Pons (tissue), 1 donor: ENCODE measurements at places on chromosomes 16 and 17.

DNA sequence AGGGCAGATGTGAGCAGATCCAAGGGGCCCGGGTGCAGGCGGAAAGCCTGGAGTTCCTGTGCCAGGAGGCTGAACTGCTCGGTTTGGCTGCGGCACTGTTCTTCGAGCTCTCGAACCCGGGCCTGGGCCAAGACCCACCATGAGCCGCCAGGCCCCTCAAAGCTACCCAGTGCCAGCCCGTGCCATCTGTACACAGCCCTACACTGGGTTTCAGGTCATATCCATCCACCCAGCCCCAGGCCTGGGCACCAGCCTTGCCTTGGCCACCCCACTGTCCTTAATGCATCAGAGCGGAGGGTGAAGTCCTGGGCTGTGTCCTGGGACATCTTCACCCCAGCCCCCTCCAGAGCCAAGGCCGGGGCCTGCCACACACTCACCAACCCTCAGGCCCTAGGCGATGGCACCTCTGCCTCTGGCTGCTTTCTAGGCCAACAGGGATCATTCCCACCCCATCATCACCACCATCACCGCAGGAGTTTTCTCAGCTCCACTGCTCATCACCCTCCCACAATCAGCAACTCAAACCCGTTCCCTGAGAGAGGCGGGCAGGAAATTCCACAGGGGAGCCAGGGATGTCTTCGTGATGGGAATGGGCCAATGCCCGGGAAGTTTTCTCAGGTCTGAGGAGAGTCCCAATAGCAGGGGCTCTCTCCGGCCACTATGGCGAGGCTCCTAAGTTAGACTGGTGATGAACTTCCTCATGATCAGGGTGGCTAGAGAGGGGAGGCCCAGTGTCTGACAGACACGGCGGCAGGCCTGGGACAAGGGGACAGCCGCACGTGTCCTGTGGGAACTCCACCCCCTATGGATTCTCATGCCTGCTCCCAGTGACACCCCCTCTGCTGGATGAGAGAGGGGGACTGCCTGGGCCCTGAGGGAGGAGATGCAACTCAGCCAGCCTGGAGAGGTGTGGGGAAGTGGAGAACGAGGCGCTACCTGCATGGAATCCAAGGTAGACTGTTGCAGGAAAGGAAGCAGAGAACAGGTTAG, 9.1 kb downstream of the TSPOAP1 start:
- DNase-seq = no peak

GRCh38 chr16:11639925-11640899, 28.0 kb upstream of the SNN start:
- peak; percentile 86 for DNase-seq

DNA sequence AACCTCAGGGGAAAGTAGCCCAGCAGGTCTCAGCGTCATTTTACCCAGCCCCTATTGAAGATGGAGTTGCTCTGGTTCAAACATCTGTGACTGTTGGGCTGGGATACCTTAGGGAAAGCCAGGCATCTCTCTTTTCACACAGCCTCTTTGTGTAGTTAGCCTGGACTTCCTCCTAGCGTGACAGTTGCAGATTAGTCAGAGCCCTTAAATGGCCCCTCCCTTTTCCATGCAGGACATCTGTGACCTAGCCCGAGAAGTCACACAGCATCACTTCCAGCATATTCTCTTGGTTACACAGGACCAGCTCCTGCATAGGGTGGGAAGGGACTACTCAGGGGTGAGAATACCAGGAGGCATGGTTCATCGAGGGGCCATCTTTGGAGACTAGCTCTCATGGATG, 375.0 kb upstream of the RBFOX1 start:
- no peak for DNase-seq

DNA sequence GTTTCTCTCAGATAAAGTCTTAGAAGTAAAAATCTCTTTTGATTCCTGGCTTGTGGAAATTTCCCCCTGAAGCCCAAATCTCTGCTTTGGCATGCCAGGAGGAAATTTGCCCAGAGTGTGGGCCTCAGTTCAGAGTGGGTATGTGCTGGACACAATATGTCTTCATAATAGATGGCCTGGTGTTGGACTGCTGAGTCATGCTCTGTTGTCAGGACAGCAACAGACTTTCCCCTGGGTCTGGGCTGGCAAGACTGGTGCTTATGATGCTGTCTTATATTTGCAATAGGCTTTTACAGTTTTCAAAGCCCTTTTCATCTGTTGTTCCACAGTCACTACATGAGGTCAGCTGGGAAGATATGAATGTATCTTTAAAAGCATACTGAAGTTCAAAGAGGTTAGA, 57.0 kb downstream of the SHISA9 start:
- DNase-seq = no peak

DNA sequence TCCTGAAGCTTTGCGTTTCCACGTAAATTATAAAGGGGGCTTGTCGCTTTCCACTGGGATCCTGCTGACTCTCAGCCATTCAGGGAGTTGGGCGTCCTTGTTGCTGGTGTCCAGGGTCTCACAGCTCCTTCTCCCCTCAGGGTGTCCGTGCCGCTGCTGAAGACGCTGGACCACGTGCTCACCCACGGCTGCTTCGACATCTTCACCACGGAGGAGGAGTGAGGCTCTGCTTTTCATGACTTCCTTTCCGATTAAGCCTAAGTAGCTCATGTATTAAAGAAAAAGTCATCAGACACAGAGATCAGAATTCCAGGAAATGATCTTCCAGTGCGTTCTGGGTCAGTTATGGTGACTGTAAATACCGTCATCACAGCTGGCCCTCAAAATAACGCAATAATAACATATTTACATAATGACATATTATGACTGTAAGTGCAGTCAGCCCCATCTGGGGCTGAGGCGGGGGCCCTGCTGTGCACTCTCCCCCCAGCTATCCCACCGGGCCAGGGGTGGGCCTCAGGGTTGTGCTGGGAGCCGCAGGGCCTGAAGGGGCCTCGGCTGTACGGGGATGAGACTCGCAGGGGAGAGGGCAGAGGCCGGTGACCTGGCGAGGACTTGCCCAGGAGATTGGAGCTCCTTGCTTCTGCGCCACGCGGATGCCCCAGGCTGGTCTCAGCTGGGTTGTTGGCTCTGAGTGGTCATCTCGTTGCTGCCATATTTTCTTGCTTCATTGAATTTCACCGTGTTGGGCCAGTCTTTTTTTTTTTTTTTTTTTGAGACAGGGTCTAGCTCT, 92.9 kb upstream of the ZNF750 start:
- no peak for DNase-seq

DNA sequence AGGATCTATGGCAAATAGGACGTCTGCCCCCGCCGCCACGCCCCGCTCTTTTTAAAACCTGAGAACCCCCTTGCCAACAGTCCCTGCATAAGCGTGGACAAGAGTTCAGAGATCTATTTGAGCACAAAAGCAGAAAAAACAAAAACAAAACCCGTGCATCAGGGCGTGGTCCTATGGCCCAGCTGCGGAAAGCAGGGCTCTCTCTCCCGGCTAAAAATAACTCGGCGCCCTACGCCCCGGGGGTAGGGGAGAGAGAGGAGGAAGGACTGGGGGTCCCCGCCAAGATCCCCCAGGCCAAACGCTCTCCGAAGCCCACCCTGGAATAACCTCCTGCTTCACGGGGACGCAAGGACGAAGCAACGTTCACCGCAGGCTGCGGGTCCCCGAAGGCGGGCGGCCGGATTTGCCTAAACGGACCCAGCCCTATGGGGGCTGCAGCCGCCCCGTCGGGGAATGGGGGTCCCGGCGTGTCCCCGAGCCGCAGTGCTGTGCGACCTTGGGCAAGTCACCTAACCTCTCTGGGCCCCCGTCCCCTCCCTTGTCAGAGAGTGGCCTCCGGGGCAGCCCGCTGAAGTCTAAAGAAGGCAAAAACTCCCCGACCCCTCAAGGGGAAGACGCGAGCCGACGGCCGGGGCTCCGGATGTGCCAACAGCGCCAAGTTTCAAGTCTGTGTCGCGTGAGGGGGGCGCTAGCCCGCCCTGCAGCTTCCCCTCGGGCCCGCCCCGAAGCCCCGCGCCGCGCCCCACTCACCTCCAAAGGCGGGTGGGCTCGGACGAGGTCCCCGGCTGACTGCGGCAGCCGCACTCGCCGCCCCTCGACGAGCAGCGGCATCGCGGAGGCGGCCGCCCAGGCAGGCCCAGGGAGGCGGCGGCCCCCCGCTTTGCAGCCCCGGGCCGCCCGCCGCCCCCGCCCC, 477 bp downstream of the NTAN1 start:
- DNase-seq = peak; percentile 11
